EL (cell line): ENCODE measurements at places on chromosomes 1 and 21.

DNA sequence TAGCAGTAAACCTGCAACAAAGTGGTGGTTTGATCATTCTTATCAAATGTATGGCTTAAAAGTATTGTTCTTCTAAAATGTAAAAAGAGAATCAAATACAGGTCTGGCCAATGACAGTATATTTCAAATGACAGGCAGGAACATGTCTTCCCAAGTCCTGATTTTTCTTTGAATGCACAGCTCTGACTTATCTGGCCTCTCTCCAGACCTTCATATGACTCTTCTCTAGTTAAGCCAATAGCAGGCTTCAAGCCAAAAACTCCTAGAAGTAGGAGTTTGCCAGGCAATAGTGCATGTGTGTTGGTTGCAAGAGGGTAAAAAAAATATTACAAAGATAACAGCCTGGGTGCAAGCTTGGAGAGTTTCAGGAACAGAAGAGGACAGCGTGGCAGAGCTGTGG, 345.5 kb downstream of the SMYD3 start:
- peak; percentile 55 for DNase-seq

DNA sequence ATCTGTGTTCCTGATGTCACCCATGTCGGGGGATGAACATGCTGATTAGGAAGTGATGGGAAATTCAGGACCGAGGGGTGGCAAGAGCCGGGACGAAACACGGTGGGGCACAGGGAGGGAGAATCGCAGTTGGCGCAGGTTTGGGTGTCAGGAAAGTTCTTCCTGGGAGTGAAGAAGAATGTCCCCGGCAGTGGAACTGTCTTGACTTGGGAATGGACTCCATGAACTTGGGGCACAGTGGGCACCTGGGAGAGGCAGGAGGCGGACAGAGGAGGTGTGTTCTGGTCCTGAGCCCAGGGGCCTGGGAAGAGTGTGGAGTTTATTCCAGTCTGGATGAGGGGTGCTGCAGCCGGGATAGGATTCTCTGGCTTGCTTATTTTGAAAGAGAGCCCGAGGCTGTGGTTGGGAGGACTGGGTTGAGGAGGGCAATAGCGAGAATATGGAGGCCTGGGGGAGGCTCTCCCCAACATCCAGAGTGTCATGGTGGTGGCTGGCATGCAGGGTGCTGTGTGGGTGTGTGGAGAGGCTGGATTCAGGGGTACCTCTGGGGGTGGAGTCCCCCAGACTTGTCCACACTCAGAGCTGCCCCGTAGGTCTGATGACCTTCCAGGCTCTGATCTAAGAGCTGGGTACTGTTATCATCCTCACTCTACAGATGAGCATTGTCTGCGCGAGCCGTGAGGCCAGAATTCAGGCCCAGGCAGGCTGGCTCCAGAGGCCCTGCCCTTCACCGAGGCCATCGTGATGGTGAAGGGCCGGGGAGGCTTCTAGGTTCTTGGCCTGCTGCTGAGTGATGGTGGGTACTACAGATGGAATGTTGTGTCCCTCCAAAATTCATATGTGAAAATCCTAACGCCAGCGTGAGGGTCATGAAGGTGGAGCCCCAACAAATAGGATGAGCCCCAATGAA, 274.5 kb upstream of the C1orf174 start:
- no peak for DNase-seq

GRCh38 chr1:208528578-208529240, 284.5 kb upstream of the PLXNA2 start:
- DNase-seq = no peak

GRCh38 chr1:4718071-4718470, 63.7 kb downstream of the AJAP1 start:
- DNase-seq = no peak

DNA sequence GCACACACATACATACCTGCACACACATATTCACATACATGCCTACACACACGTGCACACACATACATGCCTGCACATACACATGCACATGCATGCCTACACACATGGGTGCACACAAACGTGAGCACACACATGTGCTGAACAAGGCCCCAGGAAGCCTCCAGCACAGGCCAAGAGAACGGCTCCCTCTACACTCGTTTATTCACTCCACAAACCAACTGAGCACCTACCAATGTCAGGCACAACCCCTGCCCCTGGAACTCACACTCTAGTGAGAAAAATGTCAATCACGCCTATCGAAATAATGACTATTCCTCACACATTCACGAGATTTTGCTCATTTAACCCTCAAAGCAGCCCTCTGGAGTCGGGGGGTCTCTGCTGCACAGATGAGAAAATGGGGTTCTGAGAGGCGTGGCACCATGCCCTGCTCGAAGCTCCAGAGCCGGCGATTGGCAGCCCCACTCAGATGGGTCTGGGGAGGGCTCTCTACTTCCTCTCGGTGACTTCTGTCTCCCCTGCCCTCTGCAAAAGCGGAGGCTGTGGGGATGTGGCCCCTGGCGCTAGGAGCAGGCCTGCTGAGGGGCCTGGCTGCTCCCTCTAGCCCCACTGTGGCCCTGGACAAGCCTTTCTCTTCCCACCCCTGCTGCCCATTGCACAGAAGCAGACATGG, 90.2 kb upstream of the RUNX3 start:
- no peak for DNase-seq

DNA sequence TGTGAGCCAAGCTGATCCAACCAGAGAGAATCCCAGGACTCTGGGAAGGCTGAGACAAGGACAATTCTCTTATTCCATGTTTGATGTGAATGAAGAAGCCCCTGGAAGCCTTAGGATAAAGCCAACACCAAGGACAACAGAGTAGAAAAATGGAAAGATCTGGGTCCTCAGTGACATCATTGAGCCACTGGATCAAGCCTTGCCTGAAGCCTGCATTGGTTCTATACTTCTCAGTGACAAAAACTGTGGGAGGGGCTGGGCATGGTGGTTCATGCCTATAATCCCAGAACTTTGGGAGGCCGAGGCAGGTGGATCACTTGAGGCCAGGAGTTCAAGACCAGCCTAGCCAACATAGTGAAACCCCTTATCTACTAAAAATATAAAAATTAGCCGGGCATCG, 15.6 kb downstream of the ARHGEF19 start:
- no peak for DNase-seq

- DNase-seq = no peak
Measured at GRCh38 chr21:42619166-42619565, 34.3 kb upstream of the PDE9A start.

- peak; percentile 95 for DNase-seq
Measured at GRCh38 chr1:37958690-37959089, 11.8 kb upstream of the INPP5B start.

- peak; percentile 71 for DNase-seq
Measured at GRCh38 chr1:85019994-85020393, 23.1 kb upstream of the MCOLN2 start.

GRCh38 chr1:34231441-34231840, 54.7 kb downstream of the C1orf94 start:
- no peak for DNase-seq

DNA sequence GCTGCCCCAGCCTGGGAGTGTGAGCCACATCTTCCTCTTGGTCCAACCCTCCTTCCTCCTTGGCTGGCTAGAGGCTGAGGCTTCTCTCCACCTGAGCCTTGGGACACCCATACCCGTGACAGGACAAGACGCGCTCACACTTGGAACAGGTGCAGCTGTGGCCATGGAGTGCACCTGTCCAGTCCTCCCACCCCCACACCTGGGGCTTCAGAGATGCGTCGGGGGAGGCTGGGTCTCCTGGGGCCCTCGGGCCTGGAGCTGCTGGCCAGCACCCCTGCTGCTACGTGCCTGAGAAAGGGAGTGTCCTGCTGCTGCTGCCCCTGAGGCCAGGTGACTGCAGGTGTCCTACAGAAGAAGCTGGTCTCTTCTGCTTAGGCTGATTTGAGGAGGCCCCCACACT, 37.0 kb upstream of the TMEM52 start:
- DNase-seq = no peak

GRCh38 chr1:26542771-26543451, 13.3 kb downstream of the RPS6KA1 start:
- no peak for DNase-seq

DNA sequence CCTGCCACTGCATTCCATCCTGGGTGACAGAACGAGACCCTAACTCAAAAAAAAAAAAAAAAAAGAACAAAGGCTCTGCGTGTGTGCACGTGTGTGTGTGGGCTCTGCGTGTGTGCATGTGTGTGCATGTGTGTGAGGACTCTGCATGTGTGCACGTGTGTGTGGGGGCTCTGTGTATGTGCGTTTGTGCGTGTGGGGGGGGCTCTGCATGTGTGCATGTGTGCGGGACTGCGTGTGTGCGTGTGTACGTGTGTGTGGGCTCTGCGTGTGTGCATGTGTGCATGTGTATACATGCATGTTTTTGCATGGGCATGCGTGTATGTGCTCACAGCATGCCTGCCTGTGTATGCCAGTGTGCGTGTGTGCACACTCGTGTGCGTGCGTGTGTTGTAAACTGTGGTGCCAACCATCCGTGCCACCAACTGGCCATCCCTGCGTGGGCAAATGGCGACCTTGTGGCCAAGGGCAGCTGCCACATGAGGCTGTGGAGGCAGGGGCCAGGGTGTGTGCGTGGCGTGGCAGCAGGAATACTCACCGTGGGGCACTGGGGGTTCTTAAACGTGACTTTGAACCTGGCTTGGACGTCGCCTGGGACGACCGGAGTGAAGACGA, 26.8 kb upstream of the TMEM52 start:
- DNase-seq = no peak

DNA sequence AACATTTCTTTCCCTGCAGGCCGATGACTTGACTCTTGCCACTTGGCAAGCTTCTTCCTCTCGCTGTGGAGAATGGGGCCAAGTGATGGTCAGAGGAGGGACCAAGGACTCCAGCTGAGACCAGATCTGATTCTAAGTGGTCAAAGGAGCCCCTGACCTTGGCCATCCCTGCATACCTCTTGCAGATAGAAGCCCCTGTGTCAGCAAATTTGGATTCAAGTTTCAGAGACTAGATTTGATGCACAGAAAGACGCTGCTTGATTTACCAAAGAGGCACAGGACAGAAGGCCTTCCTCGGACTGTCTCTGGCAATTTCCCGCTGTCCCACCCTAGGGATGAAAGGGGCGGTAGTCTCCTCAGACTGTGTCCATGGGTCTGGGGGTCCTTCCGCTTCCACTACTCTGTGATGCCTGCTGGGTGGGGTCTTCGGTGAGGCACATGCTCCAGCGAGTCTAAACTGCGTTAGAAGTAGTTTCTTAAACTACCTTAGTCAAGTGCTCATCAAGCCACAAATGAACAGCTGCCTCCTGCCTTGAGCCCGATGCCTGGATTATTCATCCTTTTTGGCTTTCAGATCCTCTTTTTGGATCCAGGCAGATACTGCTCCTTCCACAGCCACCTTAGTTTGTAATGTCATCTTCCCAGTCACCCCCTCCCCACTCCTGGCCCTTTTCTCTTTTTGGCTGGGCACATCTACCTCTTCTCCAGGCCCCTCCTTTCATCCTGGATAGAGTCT, 31.8 kb upstream of the RBM15 start:
- no peak for DNase-seq

DNA sequence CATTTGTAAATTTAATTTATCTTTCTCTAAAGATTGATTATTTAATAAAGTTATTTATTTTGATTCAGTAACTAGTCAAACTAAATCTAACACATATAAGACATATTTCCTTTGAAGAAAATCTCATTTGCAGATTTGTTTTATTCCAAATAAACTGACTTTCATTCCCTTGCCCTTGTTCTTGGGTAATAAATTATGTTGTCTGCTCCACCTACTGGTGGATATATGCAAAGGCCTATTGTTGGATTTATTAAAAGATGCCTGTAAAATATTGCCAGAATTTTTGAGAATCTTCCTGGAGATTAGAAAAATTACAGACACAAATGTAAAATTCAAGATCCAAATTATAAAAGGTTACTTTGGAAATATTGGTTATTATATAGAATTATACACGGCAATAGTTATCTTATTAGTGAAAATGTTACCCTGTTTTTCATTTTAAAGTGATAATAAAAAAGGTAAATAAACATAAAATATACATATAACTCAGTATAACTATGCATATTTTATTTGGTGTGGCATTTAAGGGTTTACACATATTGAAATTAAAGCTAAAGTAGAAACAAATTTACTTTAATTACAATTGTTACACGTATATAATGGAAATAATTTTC, 116.1 kb downstream of the SPATA17 start:
- peak; percentile 24 for DNase-seq

- peak; percentile 66 for DNase-seq
Measured at GRCh38 chr1:10211805-10212410, 1.5 kb downstream of the KIF1B start.

- DNase-seq = peak; percentile 97
Measured at GRCh38 chr1:79323239-79324025, 316.9 kb upstream of the ADGRL4 start.

- peak; percentile 40 for DNase-seq
Measured at GRCh38 chr1:27634177-27634984, 604 bp downstream of the FGR start.

DNA sequence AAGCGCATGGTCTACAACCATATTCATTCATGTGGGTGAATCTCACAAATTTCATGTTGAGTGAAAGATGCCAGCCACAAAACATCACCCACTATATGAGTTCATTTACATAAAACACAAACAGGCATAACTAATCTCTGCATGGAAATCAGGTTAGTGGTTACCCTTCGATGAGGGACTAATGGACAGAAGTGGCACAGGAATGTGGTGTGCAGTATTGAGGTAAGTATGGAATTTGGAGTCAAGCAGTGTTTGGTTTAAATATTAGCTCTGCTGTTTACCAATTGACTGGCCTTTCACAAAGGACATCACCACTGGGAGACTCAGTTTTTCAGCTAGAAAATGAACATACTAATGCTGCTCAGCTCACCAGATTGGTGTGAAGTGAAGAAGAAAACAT, 24.2 kb downstream of the CCDC185 start:
- no peak for DNase-seq
